ENCODE measurements at places on chromosomes 6 and 20. TPM values are rescaled to one million over a fixed set of nuclear protein-coding genes. Genes with fewer than 3 reads are reported as not detected.

The LPA gene
- not detected for total RNA-seq

The PPP1R16B gene
- total RNA-seq, result 0.13 TPM

The RNF8 gene
- total RNA-seq, result 15.9 TPM

The TPD52L1 gene
- 32.4 TPM for total RNA-seq

The MROH8 gene
- 1.5 TPM for total RNA-seq

The MCHR2 gene
- not detected for total RNA-seq

The DDX43 gene
- 2.8 TPM for total RNA-seq

The SRSF12 gene
- 0.03 TPM for total RNA-seq

The MRPS18B gene
- total RNA-seq, result 34.9 TPM

The CEP250 gene
- total RNA-seq, result 38.4 TPM

The SNX21 gene
- 64.4 TPM for total RNA-seq

The CST5 gene
- total RNA-seq, result not detected

The TFAP2D gene
- 0.46 TPM for total RNA-seq

The GSTA1 gene
- total RNA-seq, result 0.26 TPM

The FOXS1 gene
- total RNA-seq, result 23.1 TPM

The EFCAB8 gene
- total RNA-seq, result 0.33 TPM

The C2 gene
- total RNA-seq, result 1.7 TPM

The CALHM4 gene
- total RNA-seq, result not detected

The CRISP3 gene
- total RNA-seq, result not detected

The WFDC12 gene
- not detected for total RNA-seq

The PDE7B gene
- total RNA-seq, result 53.1 TPM

The RAET1G gene
- total RNA-seq, result 1.6 TPM

The ATF6B gene
- total RNA-seq, result 27.5 TPM

The NKAIN4 gene
- not detected for total RNA-seq

The BTN1A1 gene
- total RNA-seq, result not detected
